ENCODE measurements at places on chromosomes 3 and 15. TPM values are rescaled to one million over a fixed set of nuclear protein-coding genes. Genes with fewer than 3 reads are reported as not detected.
A peak's percentile ranks its signal among the peaks of the same experiment; 100 is the strongest.

GRCh38 chr3:143847787-143848631, at the start of gene SLC9A9:
Gene SLC9A9, minus strand, starts transcription at chr3:143848468. Its CDS starts 146 bp downstream, at chr3:143848322.
- no peaks in the 10 kb centered on the region for H3K27me3 ChIP-seq
- H3K36me3 ChIP-seq = no peaks in the 10 kb centered on the region
- H3K27ac ChIP-seq = peak within 1 kb of the TSS; percentile 56
- peak within 1 kb of the TSS; percentile 62 for H3K4me3 ChIP-seq
- H3K4me1 ChIP-seq = no peaks in the 10 kb centered on the region

Gene GABRR3
- total RNA-seq = 0.09 TPM

Gene PRSS50
- 0.46 TPM for total RNA-seq

DNA sequence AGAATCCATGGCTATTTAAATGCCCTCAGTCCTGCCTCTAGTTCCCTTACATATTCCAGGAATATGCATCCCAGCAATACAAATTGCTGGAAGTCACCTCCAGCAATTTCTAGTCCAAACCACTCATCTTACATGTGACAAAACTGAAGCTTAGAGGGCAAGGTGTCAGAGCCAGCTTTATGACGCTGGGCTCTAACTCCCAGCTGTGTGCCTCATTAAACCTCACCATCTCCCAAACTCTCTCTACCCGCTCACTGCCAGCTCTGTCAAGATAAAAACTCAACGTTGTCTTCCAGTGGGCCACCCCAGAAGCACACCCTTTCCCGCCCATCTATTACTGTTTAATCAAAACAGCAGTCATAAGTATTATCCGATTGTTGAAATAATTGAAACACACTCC, 7.9 kb downstream of the TNIK start:
- H3K36me3 ChIP-seq = no peaks in the 10 kb centered on the region
- H3K27ac ChIP-seq = no peak overlapping the region
- H3K4me1 ChIP-seq = peaks cover 17% of the 10 kb centered on the region

Gene OR4M2
- total RNA-seq = not detected

DNA sequence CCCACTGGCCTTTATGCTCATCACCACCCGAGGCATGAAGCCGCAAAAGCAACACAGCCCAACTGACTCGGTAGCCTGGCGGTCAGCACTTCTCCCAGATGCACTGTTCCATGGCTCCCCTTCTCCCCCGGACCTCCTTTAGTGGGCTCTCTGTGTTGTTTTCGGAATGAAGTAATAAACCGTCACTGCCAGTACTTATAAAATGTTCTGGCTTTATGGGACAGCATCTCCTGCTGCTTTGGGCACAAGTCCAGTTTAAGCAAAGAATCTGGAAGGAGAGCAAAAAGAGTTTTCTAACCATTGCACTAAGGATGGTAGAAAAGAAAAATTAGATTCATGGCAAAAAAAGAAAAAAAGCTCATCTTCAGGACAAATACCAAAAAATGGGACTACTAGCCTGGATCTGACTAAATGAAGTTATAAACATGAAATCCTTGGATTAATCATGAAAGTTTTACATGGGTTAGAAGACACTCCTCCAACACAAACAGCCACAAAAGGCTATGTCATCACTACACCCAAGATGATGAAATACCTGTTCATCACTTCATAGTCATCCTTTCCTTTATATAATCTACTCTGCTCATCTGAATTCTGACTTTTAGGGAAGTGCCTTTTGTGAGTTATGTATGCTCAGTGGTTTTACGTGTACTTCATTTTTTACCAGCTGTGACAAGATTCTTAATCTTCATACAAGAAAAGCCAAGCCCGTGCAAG, 89.5 kb upstream of the UBE2E2 start:
- peaks cover 12% of the 10 kb centered on the region for H3K4me1 ChIP-seq
- no peaks in the 10 kb centered on the region for H3K36me3 ChIP-seq
- peak; percentile 28 for DNase-seq
- H3K27me3 ChIP-seq = no peaks in the 10 kb centered on the region
- H3K27ac ChIP-seq = no peak overlapping the region

Gene THRB
- total RNA-seq = 23.5 TPM

Gene SMAD6
- 62.3 TPM for total RNA-seq

- H3K36me3 ChIP-seq = no peaks in the 10 kb centered on the region
- H3K4me3 ChIP-seq = no peak overlapping the region
- H3K4me1 ChIP-seq = no peaks in the 10 kb centered on the region
- H3K27me3 ChIP-seq = no peaks in the 10 kb centered on the region
Measured at GRCh38 chr3:13163848-13164382, 90.7 kb upstream of the IQSEC1 start.

- no peak for DNase-seq
- H3K4me1 ChIP-seq = peaks cover 4% of the 10 kb centered on the region
- H3K4me3 ChIP-seq = no peak overlapping the region
- no peak overlapping the region for H3K27ac ChIP-seq
- no peaks in the 10 kb centered on the region for H3K27me3 ChIP-seq
- H3K36me3 ChIP-seq = peaks cover 42% of the 10 kb centered on the region
Measured at GRCh38 chr15:77470235-77470634, 49.5 kb downstream of the HMG20A start.

DNA sequence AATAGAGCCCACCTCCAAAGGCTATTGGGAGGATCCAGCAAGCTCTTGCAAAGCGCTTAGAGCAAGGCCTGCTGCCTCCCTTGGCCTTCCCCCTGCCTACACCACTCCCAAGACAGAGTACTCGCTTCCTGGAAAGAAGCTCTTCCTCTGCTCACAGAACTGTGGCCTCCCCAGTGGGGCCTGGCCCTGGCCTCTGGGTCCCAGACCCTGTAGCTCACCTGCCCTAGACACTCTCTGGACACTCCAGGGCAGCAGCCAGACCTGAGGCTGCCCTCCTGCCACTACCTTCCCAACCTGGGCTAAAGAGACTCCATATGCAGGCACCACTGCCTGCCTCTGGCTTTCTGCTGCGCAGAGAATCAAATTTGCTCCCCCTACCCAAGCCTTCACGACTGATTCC, 49.9 kb downstream of the GRIP2 start:
- peaks cover 11% of the 10 kb centered on the region for H3K36me3 ChIP-seq
- no peaks in the 10 kb centered on the region for H3K27me3 ChIP-seq
- DNase-seq = no peak
- H3K4me1 ChIP-seq = no peaks in the 10 kb centered on the region
- H3K4me3 ChIP-seq = no peak overlapping the region
- H3K27ac ChIP-seq = no peak overlapping the region
